GM23248 (cell line): ENCODE measurements at places on chromosomes 2 and 18. TPM values are rescaled to one million over a fixed set of nuclear protein-coding genes. Genes with fewer than 3 reads are reported as not detected.
A peak's percentile ranks its signal among the peaks of the same experiment; 100 is the strongest.

DNA sequence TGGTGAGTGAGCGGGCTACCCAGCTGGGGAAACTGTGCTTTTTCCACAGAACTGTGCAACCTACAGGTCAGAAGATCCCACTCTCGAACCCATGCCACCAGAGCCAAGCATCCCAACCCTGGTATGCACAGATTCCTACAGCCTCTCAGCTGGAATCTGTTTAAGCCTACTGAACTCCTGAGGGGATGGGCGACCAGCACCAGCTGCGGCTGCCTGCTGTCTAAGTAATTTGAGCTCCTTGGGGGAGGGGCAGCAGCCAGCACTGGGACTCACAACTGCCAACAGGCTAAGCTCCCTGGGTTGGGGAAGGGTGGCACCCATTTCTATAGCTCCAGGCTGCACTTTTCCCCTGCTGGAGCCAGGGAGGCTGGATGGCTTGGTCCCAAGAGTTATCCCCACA is 11.8 kb downstream of the CYP27C1 start:
- H3K36me3 ChIP-seq = no peaks in the 10 kb centered on the region
- 0 out of 2 replicates have a peak, but pooled peaks cover 3% of the 10 kb centered on the region for H3K4me1 ChIP-seq
- H3K27ac ChIP-seq = no peak overlapping the region
- H3K4me3 ChIP-seq = no peak overlapping the region

DNA sequence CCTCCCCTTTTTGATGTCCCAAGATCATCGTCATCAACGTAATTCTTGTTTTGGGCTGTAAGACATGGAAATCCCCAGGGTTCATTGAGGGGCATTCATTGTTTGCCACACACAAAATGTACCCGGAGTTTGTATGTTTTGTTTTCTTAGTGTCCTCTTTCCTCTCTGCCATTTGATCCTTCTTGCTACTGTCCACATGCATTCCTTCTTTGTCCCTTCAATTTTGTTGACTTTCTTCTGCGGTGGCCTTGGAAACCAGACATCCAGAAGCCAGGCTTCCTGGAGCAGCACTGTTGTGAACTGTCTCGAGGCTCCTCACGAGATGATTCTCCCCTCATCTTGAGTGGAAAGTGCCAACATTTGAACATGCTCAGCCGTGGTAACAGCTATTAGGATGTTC is 24.8 kb downstream of the IGFBP2 start:
- DNase-seq = no peak
- H3K36me3 ChIP-seq = no peaks in the 10 kb centered on the region
- no peak overlapping the region for H3K4me3 ChIP-seq
- no peaks in the 10 kb centered on the region for H3K4me1 ChIP-seq

Gene C2orf15
- not detected in 2 replicates for total RNA-seq

GRCh38 chr2:231780909-231781797 is at the start of gene PDE6D:
PDE6D (minus strand) TSS chr2:231781282; CDS start chr2:231781114, 168 bp downstream.
- H3K36me3 ChIP-seq = no peaks in the 10 kb centered on the region
- H3K27me3 ChIP-seq = no peaks in the 10 kb centered on the region
- H3K4me1 ChIP-seq = peaks cover 11% of the 10 kb centered on the region
- H3K4me3 ChIP-seq = peak within 1 kb of the TSS; percentile 95

GRCh38 chr2:241957276-241957675 is 87.7 kb downstream of the RTP5 start:
- peaks cover 5% of the 10 kb centered on the region; the same call in 1 of the 2 replicates for H3K27me3 ChIP-seq
- H3K27ac ChIP-seq = no peak overlapping the region
- H3K4me1 ChIP-seq = no peaks in the 10 kb centered on the region
- no peaks in the 10 kb centered on the region for H3K36me3 ChIP-seq
- no peak overlapping the region for H3K4me3 ChIP-seq

DNA sequence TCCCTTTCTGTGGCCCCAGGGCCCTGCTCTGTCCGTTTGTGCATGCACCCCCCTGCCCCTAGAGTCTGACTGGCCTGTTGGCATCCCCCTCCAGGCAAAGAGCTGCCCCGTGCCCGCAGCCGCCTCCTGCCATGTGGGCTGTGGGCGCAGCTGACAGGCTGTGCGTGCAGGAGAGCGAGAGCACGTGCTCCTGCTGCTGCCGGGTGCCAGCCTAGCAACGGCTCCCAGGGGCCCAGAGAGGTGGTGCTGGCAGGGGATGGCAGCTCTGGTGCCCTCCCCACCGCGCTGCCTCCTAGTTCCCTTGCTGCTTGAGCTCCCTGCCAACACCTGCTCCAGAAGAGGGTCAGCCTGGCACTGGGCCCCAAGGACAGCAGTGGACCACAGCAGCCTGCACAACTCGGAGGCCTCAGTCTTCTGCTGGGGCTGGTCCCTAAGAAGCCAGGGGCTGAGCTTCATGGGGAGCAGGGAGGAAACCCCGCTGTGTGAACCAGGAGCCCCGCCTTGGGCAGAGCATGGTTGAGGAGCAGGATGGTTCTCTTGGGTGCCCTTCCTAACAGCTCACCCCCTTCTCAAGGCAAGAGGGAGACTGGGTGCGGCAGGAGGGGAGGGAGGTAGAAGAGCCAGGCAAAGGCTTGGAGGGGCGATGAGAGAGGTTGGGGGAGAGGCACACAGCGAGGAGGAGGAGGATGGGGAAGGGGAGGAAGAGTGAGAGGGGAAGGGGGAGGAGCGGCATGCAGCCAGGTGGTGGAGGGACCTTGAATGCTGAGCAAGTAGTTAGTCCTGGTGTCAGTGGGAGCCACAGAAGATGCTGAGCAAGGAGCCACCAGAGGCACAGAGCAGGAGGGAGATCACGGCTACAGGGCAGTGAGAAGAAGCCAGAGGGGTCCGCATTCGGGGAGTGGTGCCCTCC is 23.8 kb upstream of the PTMA start:
- no peak for DNase-seq
- H3K4me3 ChIP-seq = no peak overlapping the region
- no peak overlapping the region for H3K27ac ChIP-seq
- H3K4me1 ChIP-seq = 0 out of 2 replicates have a peak, but pooled peaks cover 2% of the 10 kb centered on the region
- H3K36me3 ChIP-seq = no peaks in the 10 kb centered on the region

- DNase-seq = peak; percentile 84
- no peaks in the 10 kb centered on the region for H3K36me3 ChIP-seq
- H3K27ac ChIP-seq = 0 out of 2 replicates have a peak overlapping the region, but pooled peaks have one; percentile 0
- no peaks in the 10 kb centered on the region for H3K27me3 ChIP-seq
Observed at GRCh38 chr2:152558158-152558984, 158.9 kb downstream of the PRPF40A start.

- H3K27me3 ChIP-seq = no peaks in the 10 kb centered on the region
- H3K4me1 ChIP-seq = no peaks in the 10 kb centered on the region
- no peak overlapping the region for H3K4me3 ChIP-seq
- DNase-seq = peak; percentile 19
- H3K36me3 ChIP-seq = peaks cover 86% of the 10 kb centered on the region
Observed at GRCh38 chr2:95149397-95149984, 10.2 kb downstream of the ZNF514 start.
